ENCODE measurements at places on chromosomes 13 and 19. TPM values are rescaled to one million over a fixed set of nuclear protein-coding genes. Genes with fewer than 3 reads are reported as not detected.

DNA sequence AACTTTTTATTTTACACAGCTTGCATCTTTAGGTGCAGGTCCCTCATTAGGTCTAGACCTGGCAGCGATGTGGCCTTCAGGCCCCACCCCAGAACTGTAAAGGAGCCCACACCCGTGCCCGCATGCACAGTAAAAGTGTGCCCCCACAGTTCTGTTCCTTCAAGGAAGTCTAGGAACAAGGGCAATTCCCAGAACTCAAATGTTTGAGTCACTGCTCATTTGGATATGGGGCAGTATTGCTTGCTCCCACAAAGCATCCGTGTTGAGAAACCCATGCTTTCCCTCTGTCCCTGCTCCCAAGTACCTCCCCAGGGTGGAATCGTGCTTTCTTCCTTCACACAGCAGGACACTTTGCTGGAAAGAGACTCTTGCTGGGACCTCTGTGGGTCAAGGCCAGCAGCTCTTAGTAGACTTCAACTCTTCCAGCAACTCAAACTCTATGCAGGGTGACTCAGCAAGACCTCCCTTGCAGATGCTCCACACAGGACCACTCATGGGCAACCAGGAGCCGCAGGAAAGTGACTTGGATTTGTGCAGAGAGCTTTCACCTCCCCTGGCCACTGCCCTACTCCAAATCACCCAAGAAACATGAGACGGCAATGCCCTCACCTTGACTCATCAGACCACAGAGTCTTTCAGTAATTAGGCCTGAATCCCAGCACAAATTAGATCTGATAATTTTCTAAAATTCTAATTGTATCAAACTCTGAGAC lies 12.3 kb downstream of the SLC7A1 start:
- H3K27me3 ChIP-seq: no peaks in the 10 kb centered on the region
- H3K27ac ChIP-seq: no peak overlapping the region
- no peak overlapping the region for H3K4me3 ChIP-seq
- no peak for DNase-seq
- peaks cover 54% of the 10 kb centered on the region for H3K4me1 ChIP-seq

GRCh38 chr19:14187561-14187960 lies 18.4 kb downstream of the ADGRL1 start:
- no peak for DNase-seq
- no peak overlapping the region for H3K4me3 ChIP-seq
- H3K27ac ChIP-seq: no peak overlapping the region
- H3K4me1 ChIP-seq: peaks cover 4% of the 10 kb centered on the region
- no peaks in the 10 kb centered on the region for H3K27me3 ChIP-seq
- peaks cover 3% of the 10 kb centered on the region for H3K36me3 ChIP-seq

- no peak for DNase-seq
- H3K36me3 ChIP-seq: no peaks in the 10 kb centered on the region
- H3K27ac ChIP-seq: no peak overlapping the region
- no peak overlapping the region for H3K4me3 ChIP-seq
- H3K27me3 ChIP-seq: peaks cover 4% of the 10 kb centered on the region
- H3K4me1 ChIP-seq: peaks cover 7% of the 10 kb centered on the region
These were observed 21.9 kb upstream of the USP12 start for GRCh38 chr13:27193496-27193895.

CPB2 gene
- not detected for total RNA-seq

DNA sequence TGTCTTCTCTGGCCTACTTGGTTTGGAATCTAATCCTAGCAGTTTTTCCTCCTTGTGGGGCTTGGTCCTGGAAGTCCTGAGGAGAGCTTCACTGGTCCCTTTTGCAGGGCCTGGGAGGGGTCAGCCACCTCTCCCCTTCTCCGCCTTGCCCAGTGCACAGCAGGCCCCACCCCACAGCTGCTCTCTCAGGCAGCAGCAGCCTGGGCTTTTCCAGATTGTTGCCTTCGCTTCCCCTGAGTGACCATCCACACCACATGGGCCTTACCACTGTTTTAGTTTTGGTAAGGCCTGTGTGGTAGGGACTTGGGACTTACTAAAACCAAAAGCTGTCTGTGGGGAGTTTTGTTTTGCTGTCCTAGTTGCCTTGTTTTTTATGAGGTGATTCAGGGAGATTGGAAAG lies 11.5 kb downstream of the MPHOSPH8 start:
- no peak overlapping the region for H3K4me3 ChIP-seq
- H3K4me1 ChIP-seq: peaks cover 22% of the 10 kb centered on the region
- DNase-seq: no peak
- H3K27me3 ChIP-seq: no peaks in the 10 kb centered on the region

DNA sequence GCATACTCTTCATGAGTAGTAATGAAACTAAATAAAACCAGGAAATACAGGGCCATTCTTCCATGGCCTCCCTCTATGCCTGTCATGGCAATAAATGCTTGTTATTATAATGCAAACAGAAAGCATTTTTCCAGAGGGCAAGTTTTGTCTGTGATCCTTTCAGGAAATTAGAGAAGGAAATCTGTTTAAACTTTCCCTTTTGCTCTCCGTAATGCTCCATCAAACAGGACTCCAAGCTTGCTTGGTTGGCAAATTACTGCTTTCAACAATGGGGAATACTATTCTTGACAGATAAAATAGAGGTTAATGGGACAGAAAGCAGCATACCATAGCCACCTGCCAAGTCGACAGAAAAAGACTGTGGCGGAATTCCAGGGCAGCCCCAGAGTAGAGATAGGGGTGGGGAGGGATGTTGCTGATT lies 252.5 kb downstream of the LHFPL6 start:
- H3K36me3 ChIP-seq: no peaks in the 10 kb centered on the region
- H3K27me3 ChIP-seq: peaks cover 22% of the 10 kb centered on the region
- H3K4me1 ChIP-seq: no peaks in the 10 kb centered on the region
- no peak for DNase-seq
- no peak overlapping the region for H3K27ac ChIP-seq

GRCh38 chr13:44620057-44620456 lies 43.9 kb upstream of the TSC22D1 start:
- no peaks in the 10 kb centered on the region for H3K4me1 ChIP-seq
- DNase-seq: no peak
- peaks cover 13% of the 10 kb centered on the region for H3K27me3 ChIP-seq

GYS1 gene
- 57.6 TPM for total RNA-seq

ZNF534 gene
- total RNA-seq: not detected

DNA sequence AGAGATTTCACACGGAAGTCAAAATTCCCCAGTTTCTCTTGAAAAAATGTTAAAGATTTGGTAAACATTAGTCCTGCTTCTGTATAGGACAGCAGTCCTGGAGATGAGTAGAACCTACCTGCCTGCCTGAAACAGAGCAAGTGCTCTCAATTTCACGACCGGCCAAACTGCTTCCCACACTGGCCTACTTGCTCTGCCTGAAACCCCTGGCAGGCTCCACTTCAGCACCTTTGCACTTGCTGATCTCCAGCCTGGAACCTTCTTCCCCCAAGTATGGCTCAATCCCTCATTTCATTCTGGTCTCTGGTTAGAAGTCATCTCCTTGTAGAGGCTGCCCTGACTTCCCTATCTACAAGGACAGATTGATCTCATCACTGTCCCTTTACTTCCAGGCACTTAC lies 271.4 kb downstream of the DLEU7 start:
- H3K4me3 ChIP-seq: no peak overlapping the region
- DNase-seq: no peak
- H3K4me1 ChIP-seq: peaks cover 6% of the 10 kb centered on the region
- no peak overlapping the region for H3K27ac ChIP-seq

MAMSTR gene
- 0.46 TPM for total RNA-seq

YJEFN3 gene
- 5.7 TPM for total RNA-seq

- H3K4me3 ChIP-seq: no peak overlapping the region
- H3K27ac ChIP-seq: peak overlapping the region; percentile 36
- H3K27me3 ChIP-seq: no peaks in the 10 kb centered on the region
- no peak for DNase-seq
These were observed 6.3 kb downstream of the C19orf12 start for GRCh38 chr19:29708554-29709439.

DNA sequence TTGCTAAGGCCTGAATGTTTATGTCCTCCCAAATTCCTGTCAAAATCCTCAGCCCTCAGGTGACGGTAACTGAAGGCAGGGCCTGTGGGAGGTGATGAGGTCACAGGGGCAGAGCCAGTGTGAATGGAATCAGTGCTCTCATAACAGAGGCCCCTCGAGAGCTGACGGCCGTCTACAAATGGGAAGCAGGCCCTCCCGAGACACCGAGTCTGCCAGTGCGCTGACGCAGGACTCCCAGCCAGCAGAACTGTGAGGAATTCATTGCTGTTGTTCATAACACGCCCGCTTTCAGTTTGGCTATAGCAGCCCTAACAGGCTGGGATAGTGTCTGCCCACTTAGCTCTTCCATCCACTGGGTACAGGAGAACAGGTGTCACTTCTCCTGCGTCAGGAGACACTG lies 41.2 kb downstream of the CARS2 start:
- no peak overlapping the region for H3K27ac ChIP-seq
- H3K27me3 ChIP-seq: no peaks in the 10 kb centered on the region
- H3K4me1 ChIP-seq: peaks cover 7% of the 10 kb centered on the region
- no peak overlapping the region for H3K4me3 ChIP-seq

GPR183 gene
- 4.3 TPM for total RNA-seq

DNA sequence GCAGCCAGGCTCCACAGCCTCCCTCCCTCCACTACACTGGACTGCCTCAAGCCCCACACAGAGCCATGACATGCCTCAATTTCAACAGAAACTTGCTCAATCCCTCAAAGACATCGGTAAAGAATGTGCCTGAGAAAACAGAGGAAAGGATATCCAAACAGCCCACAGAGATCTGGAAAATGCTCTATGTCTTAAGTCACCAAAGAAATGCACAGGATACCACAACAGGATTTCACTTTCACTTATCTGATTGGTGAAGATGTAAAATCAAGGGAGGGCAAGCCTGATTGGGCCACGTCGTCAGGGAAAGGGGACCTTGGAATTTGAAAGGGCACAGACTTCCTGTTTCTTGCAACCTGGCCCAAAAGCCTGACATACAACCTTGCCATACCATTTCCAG lies 14.2 kb downstream of the CACNA1A start:
- H3K27me3 ChIP-seq: peaks cover 35% of the 10 kb centered on the region
- H3K36me3 ChIP-seq: no peaks in the 10 kb centered on the region
- no peak overlapping the region for H3K27ac ChIP-seq
- H3K4me3 ChIP-seq: no peak overlapping the region
- no peaks in the 10 kb centered on the region for H3K4me1 ChIP-seq
- DNase-seq: no peak

KLK15 gene
- total RNA-seq: not detected

- no peak overlapping the region for H3K27ac ChIP-seq
- no peak for DNase-seq
- peaks cover 13% of the 10 kb centered on the region for H3K36me3 ChIP-seq
- H3K4me1 ChIP-seq: peaks cover 20% of the 10 kb centered on the region
These were observed 3.8 kb upstream of the SLC25A42 start for GRCh38 chr19:19059837-19060611.

Measured in activated naive CD8-positive, alpha-beta T cell treated with anti-CD3 and anti-CD28 coated beads for 36 hours (primary cell).